Activated CD8-positive, alpha-beta memory T cell treated with anti-CD3 and anti-CD28 coated beads for 1 hour (primary cell): ENCODE measurements at places on chromosomes 5 and 9.
A peak's percentile ranks its signal among the peaks of the same experiment; 100 is the strongest.

DNA sequence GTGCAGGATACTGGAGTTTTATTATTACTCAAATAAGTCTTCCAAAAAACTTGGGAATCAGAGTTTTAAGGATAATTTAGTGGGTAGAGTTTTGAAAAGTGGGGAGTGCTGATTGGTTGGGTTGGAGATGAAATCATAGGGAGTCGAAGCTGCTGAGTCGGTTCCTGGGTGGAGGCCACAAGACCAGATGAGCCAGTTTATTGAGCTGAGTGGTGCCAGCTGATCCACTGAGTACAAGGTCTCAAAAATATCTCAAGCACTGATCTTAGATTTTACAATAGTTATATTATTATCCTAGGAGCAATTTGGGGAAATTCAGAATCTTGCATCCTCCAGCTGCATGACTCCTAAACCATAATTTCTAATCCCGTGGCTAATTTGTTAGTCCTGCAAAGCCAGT, 804.9 kb upstream of the SEMA6A start:
- no peak for DNase-seq

DNA sequence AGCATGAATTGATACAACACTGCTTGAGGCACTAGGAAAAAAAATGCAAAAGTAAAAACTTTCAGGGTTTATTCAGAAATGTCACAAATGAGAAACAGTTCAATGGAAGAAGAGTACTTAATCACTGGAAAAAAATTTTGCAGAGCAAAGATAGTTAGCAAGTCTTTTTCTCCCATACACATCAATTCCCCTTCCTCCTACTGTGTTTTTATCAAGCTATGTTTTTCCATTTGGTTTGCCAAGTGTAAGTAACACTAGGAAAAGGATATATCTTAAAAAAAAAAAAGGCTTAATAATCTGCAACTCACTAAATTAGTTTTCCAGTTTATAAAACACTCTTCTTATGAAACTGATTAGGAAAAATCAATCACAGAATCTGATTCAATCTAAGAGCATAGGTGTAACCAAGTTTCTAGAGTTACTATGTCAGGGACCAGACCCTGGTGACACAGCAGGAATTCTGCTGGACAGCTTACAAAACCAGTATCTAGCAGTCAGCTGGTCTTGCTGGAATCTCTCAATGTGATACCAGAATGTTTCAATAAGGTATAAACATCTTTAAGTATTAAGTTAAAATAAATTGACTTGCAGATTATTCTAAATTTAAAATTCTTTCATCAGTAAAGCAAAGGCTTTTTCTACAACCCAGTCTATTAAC, 34.7 kb downstream of the RNF145 start:
- DNase-seq, result no peak

DNA sequence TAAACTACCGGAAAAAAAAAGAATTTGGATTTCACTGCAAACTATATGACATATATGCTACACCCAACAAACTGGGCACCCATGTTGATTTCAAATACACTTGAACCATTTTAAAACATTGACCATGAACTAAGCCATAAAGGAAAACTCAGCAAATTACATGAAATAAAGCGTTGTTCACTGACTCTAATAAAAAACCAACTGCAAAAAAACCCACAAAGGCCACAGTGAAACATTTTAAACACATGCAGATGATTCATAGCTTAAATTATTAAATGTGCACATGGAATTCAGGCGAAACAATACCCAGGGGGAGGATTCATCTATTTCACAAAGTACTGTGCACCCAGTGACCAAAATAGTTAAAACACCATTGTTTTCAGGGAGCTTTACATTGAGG, 33.3 kb downstream of the MTRR start:
- no peak for DNase-seq

DNA sequence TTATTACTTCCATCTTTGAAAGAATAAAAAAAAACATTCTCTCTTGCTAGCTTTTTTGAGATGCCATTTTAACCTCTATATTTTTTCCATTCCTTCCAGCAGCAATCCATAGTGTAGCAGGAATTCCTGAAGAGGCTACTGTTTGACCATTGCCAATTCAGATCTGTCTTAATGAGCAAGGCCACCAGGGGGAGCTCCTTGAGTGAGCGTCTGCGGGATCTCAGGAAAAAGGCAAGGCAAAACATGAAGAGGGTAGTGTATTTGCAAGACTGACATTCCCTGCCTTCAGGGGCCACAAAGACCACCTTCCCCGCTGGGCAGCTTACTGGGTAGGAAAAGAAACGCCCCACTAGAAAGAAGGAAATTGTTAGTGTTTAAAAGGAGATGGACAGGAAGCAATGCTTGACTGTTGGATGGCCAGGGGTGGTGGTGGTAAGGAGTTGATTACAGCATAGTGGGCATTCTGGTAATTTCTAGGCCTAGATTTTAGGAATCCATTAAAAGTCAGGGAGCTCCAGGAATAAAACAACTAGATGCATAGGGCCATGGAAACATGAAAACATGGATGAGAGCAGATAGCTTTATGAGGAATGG, 206.6 kb upstream of the HAPLN1 start:
- peak; percentile 1 for DNase-seq

GRCh38 chr5:160185626-160186360, 43.5 kb upstream of the FABP6 start:
- DNase-seq, result no peak

DNA sequence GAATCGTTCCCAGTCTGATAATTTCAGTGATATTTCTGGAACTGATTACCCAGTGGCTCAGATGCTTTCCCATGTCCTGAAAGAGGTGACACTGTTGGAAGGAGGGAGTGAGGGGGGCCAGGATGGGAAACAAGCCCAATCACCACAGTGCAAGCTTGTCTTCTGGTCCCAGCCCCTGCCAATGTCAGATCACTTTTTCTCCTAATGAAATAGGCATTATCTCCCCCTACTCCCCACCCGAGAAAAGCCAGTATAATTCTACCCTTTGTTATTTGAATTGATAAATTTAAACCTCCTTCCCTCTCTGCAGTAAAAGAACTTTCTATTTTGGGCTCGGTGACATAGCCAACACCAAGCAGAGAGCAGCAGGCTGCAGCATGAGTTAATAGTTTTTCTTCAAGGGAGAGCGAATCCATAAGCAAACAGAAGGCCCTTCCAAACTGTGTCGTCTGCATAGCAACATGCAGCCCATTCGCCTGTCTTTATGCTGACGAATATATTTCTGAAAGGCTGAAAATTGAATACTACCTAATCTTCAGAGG, 14.6 kb upstream of the PPP2CA start:
- DNase-seq, result no peak

GRCh38 chr9:93268551-93269314, 84.8 kb downstream of the WNK2 start:
- DNase-seq, result no peak

DNA sequence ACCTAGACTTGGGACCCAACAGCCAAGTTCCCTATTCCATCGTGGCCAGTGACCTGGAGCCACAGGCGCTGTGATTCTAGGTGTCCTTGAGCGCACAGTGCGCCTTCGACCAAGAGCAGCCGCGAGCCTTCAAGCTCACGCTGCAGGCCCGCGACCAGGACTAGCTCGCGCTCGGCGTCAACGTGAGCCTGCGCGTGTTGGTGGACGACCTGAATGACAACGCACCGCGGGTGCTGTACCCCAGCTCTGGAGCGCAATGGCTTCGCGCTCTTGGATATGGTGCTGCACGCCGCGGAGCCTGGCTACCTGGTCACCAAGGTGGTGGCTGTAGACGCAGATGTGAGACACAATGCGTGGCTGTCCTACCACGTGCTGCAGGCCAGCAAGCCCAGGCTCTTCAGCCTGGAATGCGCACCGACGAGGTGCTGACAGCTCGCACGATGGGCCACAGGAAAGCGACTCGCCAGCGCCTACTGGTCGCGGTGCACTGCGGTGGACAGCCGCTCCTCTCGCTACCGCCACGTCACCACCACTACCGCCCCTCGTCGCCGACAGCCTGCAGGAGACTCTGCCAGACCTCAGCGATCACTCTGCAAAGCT, 11.4 kb downstream of the PCDHGA12 start:
- no peak for DNase-seq
